ENCODE measurements at places on chromosomes 7 and 10.

DNA sequence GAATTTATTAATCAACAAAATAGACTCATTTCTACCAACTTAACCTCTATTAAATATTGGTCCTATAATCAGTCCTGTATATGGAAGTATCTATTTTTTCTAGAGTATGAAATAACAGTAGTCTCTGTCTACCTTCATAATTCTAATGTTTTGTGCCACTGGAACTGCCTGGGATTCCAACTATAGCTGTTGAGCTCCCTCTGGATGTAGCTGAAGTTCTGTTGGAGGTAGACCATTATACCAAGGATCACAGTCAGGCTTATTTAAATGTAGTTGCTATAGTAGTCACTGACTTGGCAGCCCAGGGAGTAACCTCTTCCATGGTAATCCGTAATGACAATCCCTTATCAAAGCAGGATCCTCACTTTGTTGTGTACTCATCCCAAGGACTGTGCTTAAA is 48.5 kb upstream of the PHYHIPL start:
- DNase-seq, result no peak

- no peak for DNase-seq
Measured at GRCh38 chr10:5589011-5589660, 64.4 kb downstream of the CALML3 start.

GRCh38 chr10:87867453-87867852 is 4.0 kb downstream of the PTEN start:
- DNase-seq, result no peak

- no peak for DNase-seq
Measured at GRCh38 chr7:78412216-78412858, 613.8 kb downstream of the PHTF2 start.

DNA sequence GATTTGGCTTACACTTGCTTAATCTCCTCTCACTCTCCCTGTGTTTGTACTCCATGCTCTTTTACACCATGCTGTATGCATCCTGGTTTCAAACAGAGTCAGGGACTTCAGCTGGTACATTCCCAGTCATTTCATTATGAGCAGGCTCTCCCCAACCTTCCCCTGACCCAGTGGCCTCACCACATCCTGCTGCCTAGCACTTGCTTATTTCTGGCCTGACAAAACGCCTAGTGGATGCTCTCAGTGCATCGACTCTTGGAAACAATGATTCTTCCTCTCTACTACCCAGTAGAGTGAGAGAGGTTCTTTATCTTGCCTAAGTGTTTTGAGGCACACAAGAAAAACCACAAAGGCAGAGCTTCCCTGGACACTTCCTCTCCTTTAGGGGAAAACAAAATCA is 63.4 kb downstream of the CAV1 start:
- DNase-seq, result peak; percentile 86

- DNase-seq, result no peak
Measured at GRCh38 chr10:11720260-11720741, 21.9 kb upstream of the ECHDC3 start.

DNA sequence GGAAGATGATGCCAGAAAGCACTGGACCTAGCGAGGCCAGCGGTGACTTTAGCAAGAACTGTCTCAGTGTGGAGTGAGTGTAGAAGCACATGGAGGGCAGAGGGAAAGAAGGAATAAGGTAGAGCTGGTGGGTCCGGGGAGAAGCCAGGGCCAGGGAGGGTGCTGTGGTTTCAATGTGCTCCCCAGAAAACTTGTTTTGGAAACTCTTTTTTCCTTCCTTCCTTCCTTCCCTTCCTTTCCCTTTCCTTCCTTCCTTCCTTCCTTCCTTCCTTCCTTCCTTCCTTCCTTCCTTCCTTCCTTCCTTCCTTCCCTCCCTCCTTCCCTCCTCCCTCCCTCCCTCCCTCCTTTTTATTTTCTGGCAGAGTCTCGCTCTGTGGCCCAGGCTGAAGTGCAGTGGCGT is 5.5 kb upstream of the RARRES2 start:
- no peak for DNase-seq

- DNase-seq, result no peak
Measured at GRCh38 chr10:11262494-11263345, 245.0 kb downstream of the CELF2 start.

GRCh38 chr10:26499426-26499825 is 61.3 kb downstream of the APBB1IP start:
- DNase-seq, result no peak

DNA sequence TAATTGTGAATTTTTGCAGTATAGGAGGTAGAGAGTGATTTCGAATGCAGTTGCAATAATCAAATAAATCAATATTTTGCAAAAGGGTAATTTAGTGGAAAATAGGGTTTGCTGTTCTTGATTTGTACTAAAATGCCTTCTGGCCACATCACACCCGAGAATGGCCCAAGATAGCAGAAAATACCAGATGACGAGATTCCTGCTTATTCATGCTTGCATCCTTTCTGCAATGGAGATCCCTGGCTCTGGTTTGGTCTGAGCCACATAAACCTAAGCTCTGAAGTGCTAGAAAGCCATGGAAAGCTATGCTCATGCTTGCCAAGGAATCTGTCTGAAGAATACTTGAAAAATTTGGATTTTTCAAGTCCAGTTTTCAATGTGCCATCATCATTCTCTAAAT is 634.2 kb upstream of the COBL start:
- no peak for DNase-seq

DNA sequence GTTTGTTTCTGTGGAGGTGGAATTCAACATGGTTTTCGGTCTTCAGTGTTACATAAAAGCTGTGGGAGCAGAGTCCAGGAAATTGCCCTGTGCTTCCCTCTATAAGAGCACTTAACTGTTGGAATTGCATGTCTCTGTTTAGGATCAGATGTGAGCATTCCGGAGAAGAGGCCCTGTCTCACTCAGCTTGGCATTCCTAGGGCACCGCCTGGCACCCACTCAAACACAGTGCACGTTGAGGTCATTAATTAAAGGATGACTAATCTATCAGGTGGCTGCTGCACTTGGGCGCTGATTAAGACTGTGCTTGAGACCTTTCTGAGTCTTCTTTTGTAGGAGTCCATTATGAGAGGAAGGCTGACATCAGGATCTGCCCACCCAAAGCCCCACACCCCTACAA is 82.8 kb upstream of the VIPR2 start:
- DNase-seq, result no peak

GRCh38 chr10:20709708-20710107 is 187.4 kb downstream of the NEBL start:
- DNase-seq, result no peak

GRCh38 chr7:28573651-28574301 is 161.5 kb downstream of the CREB5 start:
- DNase-seq, result no peak

- DNase-seq, result no peak
Measured at GRCh38 chr10:8037941-8038894, 16.3 kb upstream of the GATA3 start.

DNA sequence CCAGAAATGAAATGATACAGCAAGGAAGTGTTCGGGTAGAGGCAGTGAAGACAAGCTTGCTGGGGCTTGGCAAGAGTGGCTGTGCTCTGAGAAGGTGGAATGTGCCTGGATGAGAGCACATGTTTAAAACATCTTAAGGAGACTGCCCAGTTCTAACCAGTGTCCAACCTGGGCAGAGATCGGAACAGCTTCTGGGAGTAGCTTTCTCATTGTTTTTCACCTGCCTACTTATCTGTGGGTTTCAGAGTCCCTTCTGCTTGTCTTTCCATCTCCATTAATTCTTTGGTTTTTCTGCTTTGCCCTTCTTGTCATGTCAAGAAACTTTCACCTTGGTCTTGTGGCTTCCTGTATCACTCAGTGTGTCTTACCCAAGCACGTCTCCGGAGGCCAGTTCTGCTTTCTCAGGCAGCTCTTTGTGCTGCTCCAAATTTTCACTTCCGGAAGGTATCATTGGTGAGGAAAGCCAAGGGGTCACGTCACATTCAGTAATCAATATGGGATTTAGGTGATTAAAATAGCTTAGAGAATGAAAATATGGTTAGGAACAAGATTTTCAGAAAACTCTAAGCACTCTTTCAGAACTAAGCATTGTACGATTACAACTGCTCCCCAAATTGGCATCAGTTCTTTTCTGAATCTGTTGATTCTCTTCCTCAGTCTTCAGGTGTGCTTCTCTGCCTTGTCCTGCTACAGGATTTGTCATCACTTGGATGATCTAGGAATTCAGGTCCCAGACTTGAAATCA is 5.5 kb upstream of the LAMB4 start:
- DNase-seq, result no peak

GRCh38 chr7:51802718-51803117 is 486.1 kb upstream of the COBL start:
- no peak for DNase-seq

- peak; percentile 21 for DNase-seq
Measured at GRCh38 chr7:149494738-149495368, 2.8 kb downstream of the ZNF746 start.

DNA sequence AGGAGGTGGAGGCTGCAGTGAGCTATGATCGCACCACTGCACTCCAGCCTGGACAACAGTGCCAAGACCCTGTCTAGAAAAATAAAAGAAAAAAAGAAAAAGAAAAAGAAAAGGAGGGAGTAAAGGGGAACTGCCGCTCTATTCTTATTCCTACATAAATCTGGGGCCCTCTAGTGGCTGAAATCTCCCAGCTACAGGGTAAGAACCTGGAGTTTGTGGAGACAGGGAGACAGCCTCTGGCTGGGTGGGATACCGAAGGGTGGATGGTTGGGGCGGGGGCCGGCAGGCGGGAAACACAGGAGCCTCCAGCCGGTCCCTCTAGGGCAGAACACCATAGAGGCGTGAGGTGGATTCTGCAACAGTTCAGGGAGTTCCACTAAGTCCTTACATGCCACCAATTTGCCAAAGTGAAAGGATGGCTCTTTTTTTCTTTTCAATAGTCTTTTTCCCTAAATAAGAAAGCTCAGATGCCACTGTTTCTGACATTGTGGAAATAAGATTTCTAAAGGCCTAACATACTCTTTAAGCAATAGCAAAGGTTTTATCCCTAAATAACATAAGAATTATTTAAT is 117.3 kb downstream of the SVIL start:
- peak; percentile 27 for DNase-seq

DNA sequence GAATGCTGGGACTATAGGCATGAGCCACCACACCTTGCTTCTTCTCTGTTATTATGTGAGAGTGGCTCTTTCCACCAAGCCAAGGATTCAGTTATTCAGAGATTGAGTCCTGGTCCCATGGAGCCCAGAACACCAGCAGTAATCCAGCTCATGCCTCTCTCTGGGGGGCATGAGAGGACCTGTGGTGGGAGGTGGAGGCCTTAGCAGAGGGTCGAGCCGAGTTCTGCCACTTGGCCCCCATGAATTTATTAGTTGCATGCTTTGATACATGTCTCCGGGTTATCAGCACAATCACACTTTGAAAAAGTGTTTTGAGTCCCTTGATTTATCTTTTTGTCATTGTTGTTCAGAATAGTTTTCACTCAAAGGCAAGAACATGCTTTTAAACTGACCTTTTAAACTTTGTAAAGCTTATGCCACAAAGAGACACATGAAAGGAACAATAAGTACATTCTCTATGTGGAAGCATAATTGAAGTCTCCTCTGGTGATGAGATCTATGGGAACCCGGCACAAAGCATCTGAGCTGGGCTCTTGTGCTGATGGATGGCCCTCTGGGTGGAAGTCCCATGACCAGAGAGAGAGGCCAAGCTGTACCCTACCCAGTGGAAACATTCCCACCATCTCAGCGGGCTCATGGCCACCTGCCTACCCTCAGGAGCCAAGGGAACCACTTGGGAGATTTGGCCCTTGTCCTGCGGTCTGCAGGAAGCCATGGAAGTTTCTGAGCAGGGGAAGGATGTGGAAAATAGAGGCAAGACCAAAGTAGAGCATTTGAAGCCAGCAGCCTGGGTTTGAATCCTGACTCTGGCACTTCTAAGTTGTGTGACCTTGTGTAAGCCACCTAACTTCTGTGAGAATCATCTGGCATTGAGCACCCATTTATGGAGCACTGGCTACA is 53.9 kb downstream of the MINDY4 start:
- no peak for DNase-seq

GRCh38 chr10:29816801-29817558 is 182.2 kb upstream of the SVIL start:
- DNase-seq, result no peak

- no peak for DNase-seq
Measured at GRCh38 chr10:12042409-12042796, 206 bp downstream of the UPF2 start.

GRCh38 chr7:28530175-28530802 is 118.0 kb downstream of the CREB5 start:
- no peak for DNase-seq

All from HCEC 1CT (cell line).